ENCODE measurements at places on chromosomes 7 and 10.

- DNase-seq, result no peak
Observed at GRCh38 chr10:8084799-8085198, 30.3 kb downstream of the GATA3 start.

DNA sequence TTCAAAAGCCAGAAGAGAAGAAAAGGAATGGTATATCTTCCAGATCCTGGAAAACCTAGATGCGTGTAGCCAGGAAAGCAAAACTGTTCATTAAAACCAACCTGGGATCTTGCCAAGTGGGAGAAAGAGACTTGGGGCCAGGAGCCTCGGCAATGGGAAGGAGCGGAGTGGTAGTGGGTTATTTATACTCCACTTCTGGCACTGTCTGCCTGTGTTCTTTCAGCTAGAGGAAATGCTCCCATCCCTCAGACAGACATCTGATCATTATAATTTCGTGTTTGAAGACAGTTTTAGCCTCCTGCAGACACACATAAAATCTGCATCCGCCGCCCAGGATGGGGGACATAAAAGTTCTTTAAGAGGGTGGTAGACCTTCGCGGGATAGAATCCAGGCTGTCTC, 421.6 kb downstream of the RPS24 start:
- no peak for DNase-seq

- DNase-seq, result no peak
Observed at GRCh38 chr7:134834689-134835462, 55.4 kb downstream of the CALD1 start.

- DNase-seq, result no peak
Observed at GRCh38 chr10:42149027-42149700, 489.2 kb downstream of the ZNF33B start.

GRCh38 chr10:6409971-6410643, 170.0 kb downstream of the PRKCQ start:
- peak; percentile 12 for DNase-seq

DNA sequence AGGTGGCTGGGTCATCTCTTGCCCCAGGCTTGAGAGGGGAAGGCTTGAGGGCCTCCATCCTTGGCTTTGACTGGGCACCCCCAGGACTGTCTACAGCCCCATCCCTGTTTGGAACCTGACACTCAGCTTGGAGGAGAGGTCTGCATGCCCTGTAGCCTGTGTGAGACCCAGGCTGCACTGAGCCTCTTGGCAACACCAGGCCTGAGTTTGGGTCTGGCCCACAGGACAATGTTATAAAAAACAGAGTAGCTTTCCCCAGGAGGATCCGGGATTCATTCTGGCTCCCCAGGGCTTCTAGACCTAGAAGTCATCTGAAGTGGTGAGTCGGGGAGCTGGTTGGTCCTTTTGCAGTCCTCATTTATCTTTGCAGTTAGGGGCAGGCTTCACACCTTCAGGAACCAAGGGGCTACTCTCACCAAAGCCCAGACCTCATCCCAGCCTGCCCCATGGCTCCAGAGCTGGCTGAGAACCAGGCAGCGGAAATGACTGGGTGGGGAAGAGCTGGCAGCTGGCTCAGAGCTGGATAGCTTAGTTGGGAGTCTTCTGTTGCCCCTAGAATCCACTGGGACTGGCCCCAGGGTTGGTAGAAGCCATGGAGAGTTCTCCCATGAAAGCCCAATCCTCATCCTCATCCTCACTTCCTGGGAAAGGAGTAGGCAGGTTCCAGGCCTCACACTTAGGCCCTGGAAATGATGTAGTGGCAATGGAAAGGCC, 68.8 kb downstream of the ADCYAP1R1 start:
- no peak for DNase-seq

DNA sequence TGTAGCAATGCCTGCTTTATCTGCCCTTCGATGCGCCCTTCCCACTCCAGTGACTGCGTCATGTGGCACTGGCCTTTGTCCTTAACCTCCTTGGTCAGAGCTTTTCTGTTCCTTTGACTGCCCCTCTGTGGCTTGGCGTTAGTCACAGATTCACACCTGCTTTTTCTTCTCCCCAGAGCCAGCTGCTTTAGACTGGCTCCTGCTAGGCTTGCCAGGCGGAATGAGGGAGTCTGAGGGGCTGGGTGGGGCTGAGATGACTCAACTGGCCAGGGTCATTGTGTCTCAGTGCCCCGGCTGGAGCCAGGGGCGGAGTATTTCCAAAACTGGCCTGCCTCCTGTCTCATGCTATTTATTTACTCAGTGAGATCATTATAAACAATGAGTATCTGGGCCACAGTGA, 194.1 kb downstream of the EMX2 start:
- DNase-seq, result no peak
